Uterus (tissue), 4 donors: ENCODE measurements at places on chromosomes 3 and 15. TPM values are rescaled to one million over a fixed set of nuclear protein-coding genes. Genes with fewer than 3 reads are reported as not detected.

The HCLS1 gene
- total RNA-seq, result 12.8 TPM

The SLC22A13 gene
- under 0.01 TPM for total RNA-seq

The PPP1R14D gene
- not detected for total RNA-seq

The AQP9 gene
- total RNA-seq, result 1.5 TPM

The GOLGA8H gene
- not detected for total RNA-seq

- no peak for DNase-seq
Measured at GRCh38 chr3:10443272-10444109, 61.9 kb downstream of the ATP2B2 start.

- DNase-seq, result no peak
Measured at GRCh38 chr15:74461847-74462511, 1.0 kb upstream of the UBL7 start.

- DNase-seq, result no peak
Measured at GRCh38 chr15:30923429-30923828, 19.7 kb downstream of the FAN1 start.

- no peak for DNase-seq
Measured at GRCh38 chr15:51499379-51499976, 123.1 kb downstream of the DMXL2 start.

DNA sequence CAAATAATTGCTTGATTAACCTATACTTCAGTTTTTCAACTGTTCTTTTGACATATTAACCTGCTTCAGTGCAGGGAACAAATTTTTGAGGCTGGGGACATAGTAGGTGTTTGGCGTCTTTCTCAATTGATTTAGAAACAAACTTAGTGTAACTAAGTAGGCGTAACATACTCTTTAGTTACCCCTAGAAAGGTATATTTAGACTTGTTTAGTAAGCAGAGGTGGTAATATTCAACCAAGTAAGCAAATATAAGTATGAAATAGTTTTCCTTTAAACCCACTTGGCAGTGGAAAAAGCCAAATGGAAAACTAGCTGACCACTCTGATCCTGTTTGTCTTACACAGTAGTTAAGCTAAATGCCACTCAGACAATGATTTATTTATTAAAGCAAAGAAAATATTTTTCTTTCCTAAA lies 113.2 kb downstream of the MBNL1 start:
- DNase-seq, result no peak

DNA sequence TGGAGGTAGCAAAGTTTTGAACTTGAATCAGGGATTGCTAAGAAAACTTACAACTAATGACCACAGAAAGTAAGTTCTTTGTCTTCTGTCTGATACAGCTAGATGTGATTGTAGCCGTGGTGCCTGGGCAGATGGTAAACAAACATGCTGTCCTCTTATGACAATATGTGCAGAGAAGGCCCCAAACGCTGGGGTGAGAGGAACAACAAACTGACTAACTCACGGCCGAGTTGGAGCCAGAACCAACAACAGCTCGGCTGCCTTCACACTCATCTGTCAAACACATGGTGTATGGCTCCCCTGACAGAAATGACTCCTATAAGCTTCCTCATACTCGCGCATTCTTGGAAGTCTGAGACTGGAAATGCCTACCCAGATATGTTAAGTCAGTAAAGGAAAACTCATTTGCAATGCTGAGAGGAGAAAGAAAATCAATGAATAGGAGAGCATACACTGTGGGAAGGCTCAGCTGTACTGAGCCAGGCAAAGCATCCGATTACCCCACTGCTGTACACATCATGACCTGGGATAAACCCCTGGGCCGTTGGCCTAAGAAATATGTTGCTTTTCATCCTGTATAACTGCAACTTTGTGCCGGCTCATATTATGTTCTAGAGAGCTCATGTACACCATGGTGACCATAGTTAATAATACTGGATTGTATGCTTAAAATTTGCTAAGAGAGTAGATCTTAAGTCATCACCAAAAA lies 5.7 kb downstream of the THBS1 start:
- no peak for DNase-seq

DNA sequence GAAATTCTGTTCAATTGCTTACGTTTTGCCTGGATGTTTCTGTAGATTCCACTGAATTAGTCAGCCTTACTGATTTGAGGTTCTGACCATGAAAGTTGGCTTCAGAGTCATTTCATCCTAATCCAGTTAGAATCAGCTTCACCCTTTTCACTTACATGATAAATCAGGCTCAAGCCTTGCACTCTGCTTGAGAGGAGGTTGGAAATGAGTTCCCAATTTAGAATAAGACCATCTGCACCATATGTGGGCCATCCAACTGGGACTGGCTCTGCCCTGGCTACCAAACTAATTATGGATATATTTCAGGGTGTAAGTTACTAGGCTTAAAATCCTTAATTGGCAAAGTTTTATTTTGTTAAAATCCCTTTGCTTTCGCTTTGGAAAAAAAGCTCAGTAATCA lies 255.7 kb downstream of the CHL1 start:
- DNase-seq, result no peak

GRCh38 chr3:108595321-108595720 lies 5.8 kb downstream of the DZIP3 start:
- DNase-seq, result no peak

DNA sequence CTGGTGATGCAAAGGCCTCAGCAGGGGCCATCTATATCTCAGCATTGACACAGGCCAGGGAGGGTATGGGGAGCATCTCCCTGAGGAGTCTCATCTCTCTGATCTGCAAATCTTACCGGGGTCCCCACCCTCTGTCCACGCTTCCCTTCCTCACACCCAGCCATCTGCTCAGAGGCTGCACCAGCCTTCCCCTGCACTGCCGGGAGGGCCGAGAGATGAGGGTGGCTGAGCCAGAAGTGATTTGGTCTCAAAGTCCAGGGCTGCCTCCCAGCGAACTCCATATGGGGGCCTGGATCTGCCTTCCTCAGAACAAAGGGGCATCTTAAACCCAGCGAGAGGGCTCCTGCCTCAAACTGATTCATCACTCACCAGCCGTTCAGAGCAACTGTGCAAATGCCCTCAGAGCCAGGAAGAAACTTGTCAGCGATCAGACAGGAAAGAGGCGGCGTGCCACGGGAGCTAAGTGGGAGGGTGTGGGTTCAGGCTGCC lies 4.6 kb downstream of the IGDCC3 start:
- DNase-seq, result no peak

GRCh38 chr3:147462856-147463255 lies 53.7 kb downstream of the ZIC1 start:
- DNase-seq, result no peak

GRCh38 chr15:40197434-40197833 lies 36.6 kb downstream of the BUB1B start:
- no peak for DNase-seq

- no peak for DNase-seq
Measured at GRCh38 chr3:100009276-100010086, 104.8 kb downstream of the FILIP1L start.

GRCh38 chr3:16520970-16521881 lies 7.7 kb upstream of the RFTN1 start:
- DNase-seq, result peak; percentile 45

DNA sequence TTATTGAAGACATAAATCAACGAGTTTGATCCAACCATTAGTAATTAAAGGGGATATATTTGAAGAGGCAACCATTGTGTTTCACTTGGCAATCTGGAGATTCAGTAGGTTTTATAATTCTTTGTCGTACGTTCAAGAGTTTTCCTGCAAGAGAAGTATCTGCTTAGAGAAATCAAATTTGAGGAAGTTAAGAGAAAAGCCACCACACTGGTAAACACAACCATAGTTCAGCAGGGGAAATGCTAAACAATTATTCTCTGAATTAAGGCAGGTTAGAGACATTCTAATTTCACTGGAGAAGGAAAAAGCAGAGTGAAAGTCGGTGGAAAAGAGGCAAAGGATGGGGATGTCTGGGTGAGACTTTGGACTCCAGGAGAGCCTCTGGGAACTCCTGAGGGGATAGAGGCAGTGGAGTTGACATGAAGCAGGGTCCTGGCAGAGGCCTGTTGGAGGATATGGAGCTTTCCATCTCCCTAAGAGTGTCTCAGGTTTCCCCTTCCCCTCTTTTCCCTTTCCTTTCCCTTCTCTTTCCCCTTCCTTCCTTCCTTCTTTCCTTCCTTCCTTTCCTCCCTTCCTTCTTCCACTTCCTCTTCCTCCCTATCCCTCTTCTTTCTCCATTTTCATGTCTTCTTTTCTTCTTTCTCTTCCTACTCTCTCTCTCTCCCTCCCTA lies 26.5 kb downstream of the SPINK8 start:
- DNase-seq, result no peak

GRCh38 chr3:5009506-5010109 lies 30.4 kb downstream of the BHLHE40 start:
- DNase-seq, result no peak

GRCh38 chr15:48427479-48427878 lies 96.2 kb downstream of the DUT start:
- DNase-seq, result no peak

- DNase-seq, result no peak
Measured at GRCh38 chr3:13324835-13325501, 95.2 kb downstream of the NUP210 start.

- peak; percentile 72 for DNase-seq
Measured at GRCh38 chr15:45714590-45715488, 80.0 kb downstream of the SQOR start.
